ENCODE measurements at places on chromosomes 1 and 21.
A peak's percentile ranks its signal among the peaks of the same experiment; 100 is the strongest.

GRCh38 chr1:1291023-1291528 is 10.8 kb downstream of the SCNN1D start:
- DNase-seq: no peak

GRCh38 chr1:15275921-15276683 is 29.1 kb downstream of the FHAD1 start:
- no peak for DNase-seq

- DNase-seq: no peak
These were observed 45.5 kb downstream of the USP25 start for GRCh38 chr21:15775291-15775690.

DNA sequence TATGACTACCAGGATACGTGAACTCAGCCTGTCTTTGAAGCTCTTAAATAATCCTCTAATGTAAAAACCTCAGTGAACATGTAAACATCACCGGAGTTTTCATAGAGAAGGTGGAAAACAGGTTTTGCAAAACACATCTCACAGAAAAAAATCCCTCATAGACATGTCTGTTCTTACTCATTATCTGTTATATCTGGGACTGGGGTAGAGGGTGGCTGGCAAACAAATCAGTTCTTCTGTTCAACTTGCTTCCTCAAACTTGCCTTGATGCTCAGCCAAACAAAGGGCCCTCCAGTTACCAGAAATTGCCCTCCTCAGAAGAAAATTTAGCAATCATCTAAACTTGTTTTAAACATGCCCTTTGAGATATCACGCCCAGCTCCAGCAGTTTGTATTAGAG is 66.1 kb upstream of the CXADR start:
- DNase-seq: no peak

- no peak for DNase-seq
These were observed 135.5 kb downstream of the HIVEP3 start for GRCh38 chr1:41783189-41783639.

DNA sequence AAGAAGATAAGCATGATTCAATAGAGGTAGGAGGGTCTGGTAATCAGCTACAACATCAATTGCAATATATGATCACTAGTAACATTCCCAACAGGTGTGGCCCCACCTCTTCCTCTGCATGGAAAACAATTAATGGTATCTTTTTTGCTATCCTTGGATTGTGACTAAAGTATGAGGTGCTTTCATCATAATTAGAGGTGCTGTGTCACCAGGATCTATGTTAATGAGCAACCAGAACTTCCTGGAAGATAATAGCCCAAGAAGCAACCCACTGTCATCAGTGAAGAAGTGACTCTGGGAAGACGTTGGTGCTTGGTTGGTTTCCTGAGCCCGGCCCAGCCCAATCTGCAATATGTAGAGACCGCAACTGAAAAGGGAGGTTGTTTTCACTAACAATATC is 167.2 kb downstream of the SETD4 start:
- DNase-seq: no peak

DNA sequence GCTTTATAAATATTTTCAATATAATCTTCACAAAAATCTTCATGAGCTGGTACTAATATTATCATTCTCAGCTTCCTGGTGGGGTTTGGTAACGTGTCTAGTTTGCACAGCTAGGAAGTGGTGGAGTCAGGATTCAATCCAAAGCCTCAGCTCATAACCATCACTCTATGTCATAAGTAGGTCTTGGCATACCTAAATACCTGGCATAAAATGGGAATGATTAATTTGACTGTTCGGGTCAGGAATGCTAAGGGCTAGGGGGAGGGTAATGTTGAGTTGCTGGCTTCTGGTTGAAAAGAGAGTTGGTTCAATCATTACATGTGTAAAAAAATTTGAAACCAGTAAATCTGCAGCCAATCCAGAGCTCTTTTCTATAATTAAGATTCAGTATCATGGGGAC is 5.6 kb upstream of the SAMSN1 start:
- DNase-seq: no peak

DNA sequence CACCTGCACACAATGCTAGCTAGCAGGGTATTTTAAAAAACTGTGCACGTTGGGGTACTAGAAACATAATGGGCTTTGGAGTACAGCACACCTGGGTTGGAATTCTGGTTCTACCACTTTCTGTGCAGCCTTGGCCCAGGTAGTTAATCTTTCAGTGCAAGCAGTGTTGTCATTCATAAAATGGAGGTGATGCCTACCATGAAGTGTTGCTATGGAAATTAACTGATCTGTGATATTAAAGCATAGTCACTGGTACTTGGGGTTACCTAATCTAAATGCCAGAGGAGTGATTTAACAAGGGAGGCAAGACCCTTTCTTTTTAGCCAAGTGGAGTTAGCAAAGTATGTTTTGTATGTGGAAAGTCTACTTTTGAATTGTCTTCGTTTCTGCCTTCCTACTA is 18.0 kb downstream of the ATP1B1 start:
- no peak for DNase-seq

GRCh38 chr1:204788470-204788869 is 82.2 kb upstream of the NFASC start:
- no peak for DNase-seq

- DNase-seq: no peak
These were observed 863 bp downstream of the FH start for GRCh38 chr1:241518476-241519307.

DNA sequence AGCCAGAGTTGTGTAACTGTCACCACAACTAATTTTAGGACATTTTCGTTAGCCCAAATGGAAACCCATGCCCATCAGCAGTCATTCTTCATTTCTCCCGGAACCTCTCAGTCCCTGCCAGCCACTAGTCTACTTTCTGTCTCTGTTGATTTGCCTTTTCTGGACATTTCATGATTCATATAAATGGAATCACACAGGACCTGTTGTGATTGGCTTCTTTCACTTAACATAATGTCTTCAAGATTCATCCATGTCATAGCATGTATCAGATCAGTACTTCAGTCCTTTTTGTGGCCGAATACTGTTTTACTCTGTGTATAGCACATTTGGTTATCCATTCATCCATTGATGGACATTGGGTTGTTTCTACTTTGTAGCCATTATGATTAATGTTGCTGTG is 7.1 kb downstream of the SLC66A1 start:
- DNase-seq: no peak

- no peak for DNase-seq
These were observed 104.8 kb downstream of the GDAP2 start for GRCh38 chr1:117824616-117825015.

DNA sequence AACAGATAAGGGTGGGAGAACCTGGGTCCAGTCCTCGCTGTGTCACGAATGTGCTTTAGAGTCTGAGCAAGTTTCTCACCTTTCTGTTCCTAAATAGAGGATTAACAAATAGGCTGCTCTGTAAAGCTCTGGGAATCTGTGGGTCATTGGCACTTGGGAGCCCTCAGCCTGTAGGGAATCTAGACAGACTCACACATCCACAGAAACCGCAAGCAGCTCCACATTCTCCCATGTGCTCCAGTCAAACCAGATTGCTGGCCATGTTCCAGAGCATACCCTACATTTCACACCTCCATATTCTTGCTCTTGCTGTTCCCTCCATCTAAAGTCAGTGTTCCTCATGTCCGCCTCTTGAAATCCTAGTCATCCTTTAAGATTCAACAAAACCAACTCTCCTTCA is 7.8 kb upstream of the AHCYL1 start:
- DNase-seq: no peak

DNA sequence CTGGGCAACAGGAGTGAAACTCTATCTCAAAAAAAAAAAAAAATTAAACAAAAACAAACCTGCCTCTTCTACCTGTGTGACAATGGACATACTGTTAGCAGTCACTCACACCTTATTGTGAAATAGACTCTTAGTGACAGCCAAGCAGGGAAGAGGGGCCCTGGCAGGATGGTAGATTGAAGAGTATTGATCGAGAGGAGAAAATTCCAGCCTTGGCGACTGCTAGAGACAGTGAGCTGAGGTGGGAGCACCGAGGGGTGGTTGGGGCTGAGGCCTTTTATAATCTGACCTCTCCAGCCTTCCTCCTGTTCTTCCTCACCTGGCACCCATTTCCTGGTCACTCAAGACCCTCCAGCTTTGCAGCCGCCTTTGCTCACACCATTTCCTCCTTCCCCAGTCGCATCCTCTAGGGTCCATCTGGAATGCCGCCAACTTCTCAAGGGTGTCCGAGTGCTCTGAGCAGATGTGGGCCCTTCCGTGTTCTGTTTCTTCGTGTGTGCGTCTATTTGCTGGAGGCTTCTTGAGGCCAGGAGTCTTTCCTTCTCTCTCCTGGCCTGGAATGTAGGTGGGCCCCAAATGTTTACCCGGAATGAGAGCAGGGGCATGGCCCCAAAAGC is 196.9 kb upstream of the TMEM51 start:
- no peak for DNase-seq

GRCh38 chr1:17207966-17208418 is 3.1 kb downstream of the PADI1 start:
- DNase-seq: no peak

DNA sequence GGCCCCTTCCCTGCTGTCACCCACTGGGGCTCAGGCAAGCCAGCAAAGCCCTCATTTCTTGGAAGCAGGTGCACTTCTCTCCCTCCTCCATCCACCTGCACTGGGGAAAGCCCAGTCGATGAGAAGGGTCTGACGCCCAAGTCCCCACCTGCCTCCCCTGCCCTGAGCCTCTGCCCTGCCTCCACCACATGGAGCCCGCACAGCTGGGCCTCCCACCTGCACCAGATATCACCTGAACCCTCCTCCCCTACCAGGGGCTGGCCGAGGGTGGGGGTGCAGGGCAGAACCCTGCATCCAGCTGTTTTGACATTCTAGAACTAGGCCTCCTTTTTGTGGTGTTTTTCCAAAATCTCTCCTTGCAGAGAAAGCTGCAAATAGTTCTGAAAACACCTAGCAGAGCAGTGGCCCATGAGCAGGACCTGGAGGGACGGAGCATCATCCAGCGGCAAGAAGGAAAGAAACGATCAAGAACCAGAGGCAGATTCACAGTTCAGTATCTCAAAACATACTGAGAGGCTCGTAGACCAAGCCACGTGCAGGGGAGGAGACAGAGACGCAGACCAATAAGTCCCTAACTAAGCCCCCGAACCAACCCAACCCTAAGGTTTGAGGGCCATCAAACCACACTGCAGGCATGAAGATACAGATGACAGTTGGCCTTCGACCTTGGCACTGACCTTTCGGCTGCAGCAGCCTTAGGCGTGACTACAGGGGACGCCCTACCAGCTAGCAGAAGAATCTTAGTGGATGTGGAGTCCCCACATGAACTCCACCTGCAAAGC is 16.7 kb downstream of the CHD5 start:
- DNase-seq: no peak

DNA sequence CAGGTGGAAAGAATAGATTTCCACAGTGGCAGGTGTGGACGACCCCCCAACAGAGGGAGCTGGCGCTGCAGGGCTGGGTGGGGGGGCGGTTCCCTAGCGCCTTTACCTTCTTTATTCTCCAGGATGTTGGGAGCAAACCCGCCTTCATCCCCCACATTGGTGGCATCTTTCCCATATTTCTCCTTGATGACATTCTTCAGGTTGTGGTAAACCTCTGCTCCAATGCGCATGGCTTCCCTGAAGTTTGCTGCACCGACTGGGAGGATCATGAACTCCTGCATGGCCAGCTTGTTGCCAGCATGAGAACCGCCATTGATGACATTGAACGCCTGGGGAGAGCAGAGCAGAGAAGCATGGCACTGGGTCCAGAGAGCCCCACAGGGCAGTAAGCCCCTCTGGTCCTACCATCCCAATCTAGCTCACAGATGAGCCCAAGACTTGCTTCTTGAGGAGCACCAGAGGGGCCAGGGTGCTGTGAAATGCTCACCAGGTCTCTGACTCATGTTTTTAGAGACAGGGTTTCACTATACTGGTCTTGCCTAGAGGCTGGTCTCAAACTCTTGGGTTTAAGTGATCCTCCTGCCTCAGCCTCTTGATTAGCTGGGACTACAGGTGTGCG is 12.2 kb downstream of the ENO1 start:
- DNase-seq: no peak

- peak; percentile 71 for DNase-seq
These were observed 20.1 kb downstream of the ECE1 start for GRCh38 chr1:21270086-21270689.

GRCh38 chr1:160605205-160605604 is 25.9 kb upstream of the CD84 start:
- DNase-seq: no peak

DNA sequence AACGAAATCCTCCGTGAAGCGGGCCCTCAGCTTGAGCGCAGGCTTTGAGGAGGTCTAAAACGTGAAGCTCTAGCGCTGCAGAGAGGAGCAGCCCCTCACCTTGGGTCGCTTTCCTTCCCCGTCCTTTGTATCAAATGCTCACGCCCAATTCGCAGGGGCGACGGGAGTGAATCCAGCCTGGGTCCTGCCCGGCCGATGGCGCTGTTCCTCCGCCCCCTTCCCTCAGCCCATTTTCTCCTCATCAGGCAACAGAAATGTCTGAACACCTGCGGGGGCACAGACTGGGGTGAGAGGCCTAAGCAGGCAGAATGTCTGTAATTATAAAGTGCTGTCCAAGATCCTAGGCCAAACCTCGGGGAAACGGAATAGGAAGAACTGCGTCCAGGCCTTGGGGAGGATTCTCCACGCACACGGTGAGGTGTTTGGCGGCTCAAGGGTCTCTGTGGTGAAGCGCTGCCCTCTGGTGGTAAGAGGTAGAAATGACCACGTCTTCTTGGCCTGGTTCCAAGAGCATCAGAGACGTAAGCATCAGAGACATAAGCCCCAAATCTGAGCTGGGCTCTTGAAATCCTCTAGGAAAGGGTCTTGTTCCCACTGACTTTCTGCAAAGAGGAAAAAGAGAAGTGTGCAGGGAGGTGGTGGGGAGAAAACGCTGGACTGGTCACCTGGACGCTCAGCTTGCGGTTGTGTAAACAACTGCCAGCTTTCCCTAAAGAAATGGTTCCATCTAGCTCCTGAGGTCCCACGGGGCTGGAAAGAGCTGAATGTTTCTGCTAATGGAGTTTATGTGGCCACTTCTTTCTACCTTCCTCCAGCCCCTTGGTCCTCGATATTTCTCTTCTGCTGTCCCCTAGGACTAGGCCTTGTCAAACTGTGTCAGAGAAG is 92.1 kb upstream of the CD53 start:
- DNase-seq: peak; percentile 48

DNA sequence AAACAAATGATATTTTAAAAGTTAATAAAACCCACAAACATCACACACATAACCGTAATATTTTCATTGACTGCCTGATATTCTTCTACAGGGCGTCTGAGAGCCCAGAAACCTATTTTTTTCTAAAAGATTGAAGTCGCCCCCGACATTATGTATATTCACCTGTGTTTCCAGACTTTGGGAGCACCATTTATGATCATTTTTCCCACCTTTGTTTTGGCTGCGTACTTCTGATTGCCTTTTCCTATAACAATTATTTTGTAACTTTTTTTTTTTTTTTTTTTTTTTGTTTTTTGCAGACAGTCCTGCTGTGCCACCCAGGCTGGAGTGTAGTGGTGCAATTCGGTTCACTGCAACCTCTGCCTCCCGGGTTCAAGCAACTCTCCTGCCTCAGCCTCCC is 839 bp upstream of the ACBD3 start:
- no peak for DNase-seq

All from activated CD4-positive, CD25-positive, alpha-beta regulatory T cell treated with anti-CD3 and anti-CD28 coated beads, Interleukin-2, amount 50 U/mL, for 16 hours (primary cell).